ENCODE measurements at places on chromosomes 3 and 15. TPM values are rescaled to one million over a fixed set of nuclear protein-coding genes. Genes with fewer than 3 reads are reported as not detected.

The TRIM42 gene
- not detected for total RNA-seq

The SYNPR gene
- total RNA-seq, result not detected

The FOXB1 gene
- total RNA-seq, result 2.0 TPM

The TF gene
- total RNA-seq, result 0.44 TPM

The RTP3 gene
- not detected for total RNA-seq

The TMEM212 gene
- not detected for total RNA-seq

- DNase-seq, result no peak
- H3K36me3 ChIP-seq, result no peaks in the 10 kb centered on the region
- no peak overlapping the region for H3K4me3 ChIP-seq
- H3K27ac ChIP-seq, result no peak overlapping the region
- H3K4me1 ChIP-seq, result no peaks in the 10 kb centered on the region
- no peaks in the 10 kb centered on the region for H3K27me3 ChIP-seq
These were observed 583.8 kb upstream of the ZNF717 start for GRCh38 chr3:76369170-76369569.

DNA sequence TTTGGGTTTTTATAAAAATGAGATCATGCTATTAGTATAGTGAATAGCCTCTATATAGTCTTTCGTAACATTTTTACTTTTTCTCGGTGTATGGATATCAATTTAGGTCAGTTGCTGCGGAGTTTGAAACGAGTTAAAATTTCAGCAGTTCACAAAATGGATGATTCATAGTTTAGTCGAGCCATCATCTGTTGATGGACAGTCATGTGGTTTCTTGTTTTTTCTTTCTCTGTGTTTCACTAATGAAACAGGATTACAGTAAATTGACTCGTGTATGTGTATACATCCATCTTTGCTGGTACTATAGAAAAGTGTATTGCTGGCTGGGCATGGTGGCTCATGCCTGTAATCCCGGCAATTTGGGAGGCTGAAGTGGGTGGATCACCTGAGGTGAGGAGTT lies 106.8 kb downstream of the IGF1R start:
- no peak for DNase-seq
- H3K4me3 ChIP-seq, result no peak overlapping the region
- peaks cover 3% of the 10 kb centered on the region for H3K27me3 ChIP-seq
- H3K27ac ChIP-seq, result no peak overlapping the region

- no peak for DNase-seq
- no peak overlapping the region for H3K4me3 ChIP-seq
- no peak overlapping the region for H3K27ac ChIP-seq
- H3K4me1 ChIP-seq, result no peaks in the 10 kb centered on the region
- H3K36me3 ChIP-seq, result no peaks in the 10 kb centered on the region
These were observed 243.5 kb downstream of the MFSD1 start for GRCh38 chr3:159045279-159045885.

- peaks cover 4% of the 10 kb centered on the region for H3K27me3 ChIP-seq
- H3K4me1 ChIP-seq, result no peaks in the 10 kb centered on the region
- no peak for DNase-seq
These were observed 192.8 kb downstream of the DTWD1 start for GRCh38 chr15:49813625-49814024.

DNA sequence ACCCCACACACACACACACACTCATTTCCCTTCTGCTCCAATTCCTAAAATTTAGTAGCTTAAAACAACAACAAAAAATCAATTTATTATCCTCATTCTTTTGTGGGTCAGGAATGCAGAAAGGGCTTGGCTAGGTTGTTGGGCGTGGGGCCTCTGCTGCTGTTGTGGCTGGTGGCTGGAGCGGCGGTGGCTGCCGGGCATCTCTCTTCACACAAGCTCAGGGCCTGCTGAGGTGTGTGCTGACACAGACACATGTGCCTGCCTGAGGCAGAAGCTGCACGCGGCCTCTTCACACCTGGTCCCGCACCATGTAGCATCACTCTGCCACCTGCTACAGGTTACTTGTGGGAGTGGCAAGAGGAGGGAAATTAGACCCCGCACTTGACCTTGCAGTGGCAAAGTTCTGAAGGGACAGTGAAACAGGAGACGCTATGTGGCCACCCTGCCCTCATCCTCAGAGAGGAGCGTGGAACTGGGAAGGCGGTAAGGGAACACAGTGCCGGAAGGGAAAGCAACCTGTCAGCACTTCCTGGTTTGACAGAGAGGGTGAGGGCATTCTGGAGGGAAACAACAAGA lies 64.0 kb upstream of the PRR20G start:
- no peak for DNase-seq
- H3K36me3 ChIP-seq, result no peaks in the 10 kb centered on the region
- no peaks in the 10 kb centered on the region for H3K4me1 ChIP-seq
- no peak overlapping the region for H3K27ac ChIP-seq
- H3K27me3 ChIP-seq, result peaks cover 5% of the 10 kb centered on the region
- no peak overlapping the region for H3K4me3 ChIP-seq

DNA sequence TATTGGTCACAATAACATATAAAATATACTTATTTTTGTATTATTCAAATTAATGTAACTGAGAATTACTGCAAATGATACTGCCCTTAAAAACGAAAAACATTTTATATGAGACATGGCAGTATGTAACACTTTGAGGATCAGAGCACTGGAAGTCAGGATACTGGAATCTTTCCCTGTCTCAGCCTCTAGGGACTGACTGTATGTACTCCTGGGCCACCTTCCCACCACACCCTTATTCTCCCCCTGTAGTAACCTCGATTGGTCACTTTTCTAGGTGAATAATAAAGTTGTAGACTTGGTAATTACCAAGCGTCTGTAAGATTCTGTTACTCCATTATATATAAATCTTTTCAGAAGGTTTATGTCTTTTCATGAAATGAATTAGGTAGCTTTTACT lies 43.0 kb downstream of the LRRC49 start:
- DNase-seq, result no peak
- peaks cover 7% of the 10 kb centered on the region for H3K27me3 ChIP-seq
- no peak overlapping the region for H3K4me3 ChIP-seq
- H3K4me1 ChIP-seq, result no peaks in the 10 kb centered on the region
- no peaks in the 10 kb centered on the region for H3K36me3 ChIP-seq

GRCh38 chr3:190721330-190721729 lies 141.2 kb downstream of the GMNC start:
- no peaks in the 10 kb centered on the region for H3K36me3 ChIP-seq
- H3K27ac ChIP-seq, result no peak overlapping the region
- no peak overlapping the region for H3K4me3 ChIP-seq
- no peak for DNase-seq
